ENCODE measurements at places on chromosomes 7 and 10.
A peak's percentile ranks its signal among the peaks of the same experiment; 100 is the strongest.

- DNase-seq = no peak
Measured at GRCh38 chr10:10165415-10165814, 852.3 kb upstream of the CELF2 start.

GRCh38 chr10:13371897-13372470 is 23.9 kb upstream of the SEPHS1 start:
- peak; percentile 36 for DNase-seq

- no peak for DNase-seq
Measured at GRCh38 chr7:106218546-106218945, 66.2 kb downstream of the NAMPT start.

DNA sequence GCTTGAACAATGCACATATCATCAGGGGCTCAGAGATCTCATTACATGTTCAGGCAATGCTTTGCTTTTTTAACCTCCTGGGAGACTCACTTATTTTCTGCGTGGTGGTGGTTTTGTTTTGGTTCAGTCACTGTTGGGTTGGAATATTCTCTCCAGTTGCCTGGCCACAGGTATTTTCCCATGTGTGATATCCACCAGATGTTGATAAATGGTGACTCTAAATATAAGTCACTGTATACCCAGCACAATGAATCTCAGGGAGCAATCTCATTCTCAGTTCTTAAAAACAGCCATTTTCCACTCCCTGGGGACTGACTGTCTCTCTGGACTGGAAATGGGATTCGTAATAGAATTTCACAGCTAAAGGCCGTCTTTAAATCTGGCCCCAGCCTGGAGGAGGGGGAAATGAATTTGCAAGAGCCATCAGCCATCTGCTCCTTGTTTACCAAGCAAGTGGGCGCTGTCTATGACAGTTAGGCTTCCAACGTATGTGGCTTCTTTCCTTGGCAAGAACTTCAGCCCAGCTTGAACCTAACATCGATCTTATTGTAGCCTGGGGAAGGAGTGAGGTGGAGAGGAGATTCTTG is 1106.2 kb downstream of the NRG3 start:
- DNase-seq = no peak

- DNase-seq = no peak
Measured at GRCh38 chr10:62766386-62766785, 38.1 kb upstream of the ADO start.

DNA sequence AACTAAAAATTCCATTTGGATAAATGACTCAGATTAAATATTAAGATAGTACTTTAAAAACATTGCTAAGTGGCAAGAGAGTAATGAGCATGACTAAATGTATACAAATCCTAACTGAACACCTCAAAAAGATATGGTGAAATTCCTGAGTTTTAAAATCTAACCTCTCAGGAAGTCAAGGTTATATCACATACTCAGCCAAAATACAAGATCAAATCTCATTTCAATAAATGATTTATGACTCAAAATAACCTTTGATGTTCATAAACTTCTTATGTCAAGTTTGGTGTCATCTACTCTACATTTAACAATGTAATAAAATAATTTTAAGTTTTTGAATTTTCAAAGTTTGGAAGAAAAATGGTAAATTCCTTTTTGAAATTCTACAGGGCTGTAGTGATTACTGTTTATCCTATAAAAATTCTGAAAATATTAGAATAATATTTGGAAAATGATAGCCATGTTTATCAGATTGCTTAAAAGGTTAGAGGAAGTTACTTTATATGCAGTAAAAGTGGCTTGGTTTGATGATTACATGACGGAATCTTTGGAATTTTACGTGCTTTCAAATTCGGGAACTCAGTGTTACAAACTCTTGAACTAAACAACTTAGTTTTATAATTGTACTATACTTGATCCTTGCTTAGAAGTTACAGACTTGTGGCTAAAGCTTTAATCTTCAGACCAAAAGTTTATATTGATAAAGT is 43.7 kb downstream of the ASZ1 start:
- DNase-seq = no peak

GRCh38 chr7:16603633-16604032 is 41.9 kb downstream of the ANKMY2 start:
- no peak for DNase-seq

- DNase-seq = no peak
Measured at GRCh38 chr7:108138911-108139310, 8.8 kb upstream of the LAMB4 start.

DNA sequence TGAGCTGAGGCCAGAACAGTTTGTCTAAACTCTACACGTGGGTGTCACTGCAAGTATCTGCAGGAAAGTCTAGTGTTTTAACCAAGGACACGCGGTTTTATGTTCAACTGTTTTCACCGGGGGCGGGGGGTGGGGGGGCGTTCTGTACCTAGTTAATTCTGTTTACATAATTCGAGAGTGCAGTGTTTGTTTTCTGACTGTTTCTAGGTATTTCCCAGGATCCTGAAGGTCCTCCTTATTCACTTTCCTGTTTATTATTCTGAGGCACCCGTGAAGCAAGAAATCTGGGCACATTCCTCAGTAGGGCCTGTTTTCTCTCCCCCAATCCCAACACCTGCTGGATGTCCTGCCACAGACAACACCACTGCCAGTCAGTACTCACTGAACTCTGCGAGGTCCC is 7.6 kb downstream of the LOXL4 start:
- DNase-seq = no peak

- DNase-seq = no peak
Measured at GRCh38 chr10:1204434-1205326, 148.5 kb downstream of the WDR37 start.

- no peak for DNase-seq
Measured at GRCh38 chr7:137287651-137288258, 55.8 kb downstream of the PTN start.

GRCh38 chr7:28330384-28331070 is 81.8 kb upstream of the CREB5 start:
- no peak for DNase-seq

DNA sequence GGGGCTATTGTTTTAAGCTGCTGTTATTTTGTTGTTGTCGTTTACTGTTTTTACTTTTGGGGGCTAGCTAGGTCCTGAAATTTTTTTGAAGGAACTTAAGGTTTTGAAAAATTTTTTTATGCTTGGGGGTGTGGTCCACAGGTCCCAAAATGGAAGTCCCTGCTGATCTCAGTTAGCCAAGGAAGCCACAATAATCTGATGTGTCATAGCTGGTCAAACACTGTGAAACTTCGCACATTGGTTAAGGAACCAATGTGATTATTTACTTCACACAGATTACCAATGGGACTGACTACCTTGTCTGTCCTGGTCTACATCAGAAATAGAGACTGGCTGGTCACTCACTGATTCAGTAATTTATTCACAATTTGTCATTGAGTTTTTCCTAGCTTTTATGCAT is 29.5 kb upstream of the HYCC1 start:
- no peak for DNase-seq

- no peak for DNase-seq
Measured at GRCh38 chr10:60237977-60238758, 151.5 kb downstream of the ANK3 start.

DNA sequence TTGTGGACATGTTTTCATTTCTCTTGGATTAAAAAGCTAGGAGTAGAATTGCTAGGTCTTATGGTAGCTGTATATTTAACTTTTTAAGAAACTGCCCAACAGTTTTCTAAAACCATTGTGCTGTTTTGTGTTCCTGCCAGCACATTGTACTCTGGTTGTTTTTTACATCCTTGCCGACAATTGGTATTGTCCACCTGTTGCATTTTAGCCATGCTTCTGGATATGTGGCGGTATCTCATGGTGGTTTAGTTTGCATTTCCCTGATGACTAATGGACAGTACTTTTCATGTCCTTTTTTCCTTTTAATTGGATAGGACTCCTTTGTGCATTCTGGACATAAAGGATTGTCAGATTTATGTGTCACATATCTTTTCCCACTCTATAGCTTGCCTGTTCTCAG is 45.5 kb downstream of the STK17A start:
- no peak for DNase-seq

- peak; percentile 18 for DNase-seq
Measured at GRCh38 chr10:132329565-132330485, 2.2 kb upstream of the LRRC27 start.

DNA sequence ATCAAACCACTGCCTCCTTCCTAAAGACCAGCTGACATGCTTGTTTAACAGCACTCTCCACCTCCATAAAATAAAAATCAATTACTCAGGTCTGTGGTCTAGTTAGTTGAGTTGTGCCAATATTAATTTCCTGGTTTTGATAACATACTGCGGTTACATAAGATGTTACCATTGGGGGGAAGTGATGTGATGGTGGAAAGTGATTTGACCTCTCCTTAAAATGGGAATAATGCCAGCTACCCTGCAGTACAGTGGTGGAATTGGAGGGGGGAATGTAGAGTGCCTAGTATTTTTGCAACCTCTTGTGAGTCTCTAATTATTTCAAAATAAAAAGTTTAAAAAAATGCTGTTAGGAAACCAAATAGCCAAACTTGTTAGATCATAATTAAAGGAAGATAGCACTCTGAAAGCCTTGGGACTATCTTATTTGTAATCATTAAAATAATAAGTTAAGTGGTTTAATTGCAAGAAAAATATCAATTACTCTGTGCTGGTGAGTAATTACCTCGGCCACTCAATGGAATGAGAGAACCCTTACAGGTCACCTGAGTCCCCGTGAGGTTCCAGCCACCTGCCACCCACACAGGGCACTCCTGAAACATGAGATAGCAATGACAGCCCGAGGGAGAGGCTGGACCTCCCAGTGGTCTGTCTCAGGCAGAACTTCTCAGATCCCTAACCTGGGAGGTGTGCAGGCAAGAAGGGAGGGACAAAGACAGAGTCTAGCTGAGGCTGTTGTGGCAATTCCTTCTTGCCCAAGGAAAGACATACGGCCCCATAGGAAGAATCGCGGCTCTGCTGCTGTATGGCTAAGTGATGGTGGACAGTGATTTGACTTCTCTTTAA is 94.1 kb downstream of the SH3PXD2A start:
- no peak for DNase-seq

GRCh38 chr7:49398746-49399145 is 374.7 kb upstream of the VWC2 start:
- DNase-seq = no peak

DNA sequence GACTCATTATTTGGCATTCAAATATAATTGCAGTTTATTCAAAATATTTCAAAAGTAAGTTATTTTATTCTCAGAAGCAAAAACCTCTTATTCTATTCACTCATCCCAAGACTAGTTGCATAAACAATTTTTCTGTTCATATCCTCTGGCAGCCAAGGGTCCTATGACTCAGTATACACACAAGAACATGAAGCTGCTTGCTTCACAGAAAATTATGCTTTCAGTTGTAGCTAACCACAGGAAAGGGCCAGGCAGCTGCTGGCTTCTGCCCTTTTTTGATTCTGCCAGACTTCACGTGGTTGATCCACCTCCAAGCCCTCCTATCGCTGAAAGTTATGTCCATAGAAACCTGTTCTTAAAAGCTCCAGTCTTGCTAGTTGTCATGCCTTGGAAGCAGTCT is 108.8 kb downstream of the ABCA13 start:
- no peak for DNase-seq

DNA sequence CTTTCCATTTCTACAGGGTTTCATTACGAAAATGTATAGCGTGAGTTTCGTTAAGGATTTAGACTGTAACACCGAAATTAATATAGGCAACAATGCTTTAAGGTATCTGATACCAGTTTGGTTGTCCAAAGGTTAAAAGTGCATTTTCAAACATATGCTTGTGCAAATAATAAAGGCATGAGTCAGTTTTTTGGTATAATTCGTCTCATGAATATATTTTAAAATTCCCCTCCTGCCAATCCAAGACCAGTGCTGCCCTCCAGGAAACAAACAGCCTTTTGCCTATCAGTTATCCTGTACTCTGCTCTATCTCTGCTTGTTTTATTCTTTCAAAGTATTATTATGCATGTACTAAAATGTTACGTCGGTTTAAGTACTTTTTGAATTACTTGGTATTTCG is 2.0 kb downstream of the LCOR start:
- DNase-seq = no peak

GRCh38 chr7:129159539-129159938 is 15.0 kb downstream of the TSPAN33 start:
- DNase-seq = no peak

- no peak for DNase-seq
Measured at GRCh38 chr10:4804465-4804864, 21.5 kb upstream of the AKR1E2 start.

DNA sequence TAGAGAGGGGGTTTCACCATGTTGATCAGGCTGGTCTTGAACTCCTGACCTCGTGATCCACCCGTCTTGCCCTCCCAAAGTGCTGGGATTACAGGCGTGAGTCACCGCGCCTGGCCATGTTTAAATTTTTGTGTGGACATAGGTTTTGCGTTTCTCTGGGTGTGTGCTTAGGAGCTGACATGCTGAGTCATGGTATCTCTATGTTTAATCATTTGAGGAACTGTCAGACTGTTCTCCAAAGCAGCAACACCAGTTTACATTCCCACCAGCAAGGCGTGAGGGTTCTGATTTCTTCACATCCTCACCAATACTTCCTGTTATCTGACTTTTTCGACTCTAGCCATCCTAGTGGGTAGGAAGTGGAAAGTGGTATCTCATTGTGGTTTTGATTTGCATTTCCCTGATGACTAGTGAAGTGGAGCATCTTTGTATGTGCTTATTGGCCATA is 153.7 kb downstream of the DNAJB6 start:
- no peak for DNase-seq

DNA sequence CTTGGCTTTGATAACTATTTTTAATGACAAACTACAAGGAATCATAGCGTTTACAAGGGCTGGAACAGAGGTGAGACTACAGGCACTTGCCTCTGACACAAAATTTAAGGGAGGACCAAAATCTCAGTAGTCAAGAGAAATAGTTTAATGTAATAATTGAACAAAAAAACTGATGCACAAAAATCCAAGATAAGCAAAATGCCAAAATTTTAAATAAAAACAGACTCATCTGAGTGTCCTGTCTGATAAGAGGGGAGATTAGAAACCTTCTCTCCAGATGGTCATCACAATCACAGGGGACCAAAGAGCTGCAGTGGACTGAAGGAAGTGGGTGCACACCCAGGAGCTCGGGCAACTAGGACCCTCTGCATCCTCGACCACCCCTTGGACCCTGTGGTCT is 70.5 kb downstream of the PARD3 start:
- DNase-seq = no peak

DNA sequence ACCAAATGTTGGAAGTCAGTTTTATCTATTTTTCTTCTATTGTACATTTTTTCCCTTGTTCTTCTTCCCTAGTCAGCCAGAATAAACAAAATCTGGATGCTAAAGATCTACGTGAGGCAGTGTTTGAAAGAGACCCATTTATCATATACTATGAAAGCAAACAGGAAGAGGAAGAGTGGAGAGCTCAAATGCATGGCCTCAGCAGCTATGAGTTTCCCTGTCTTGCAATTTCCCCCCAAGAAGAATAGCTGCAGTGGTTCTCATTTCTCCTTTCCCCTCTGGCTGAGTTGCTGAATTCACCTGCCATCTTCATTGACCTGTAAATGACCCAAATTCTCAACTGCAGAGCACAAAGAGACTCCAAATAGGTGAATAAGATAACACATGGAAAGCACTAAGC is 347.1 kb upstream of the NRP1 start:
- no peak for DNase-seq

GRCh38 chr7:70529914-70530585 is 601.9 kb upstream of the GALNT17 start:
- no peak for DNase-seq

Measured in stimulated activated CD4-positive, alpha-beta T cell treated with anti-CD3 and anti-CD28 coated beads, Interleukin-12 subunit alpha, Interleukin-12 subunit beta, amount 100 ng/mL, for 4 hours (primary cell).